ENCODE measurements at places on chromosomes 12 and 14. TPM values are rescaled to one million over a fixed set of nuclear protein-coding genes. Genes with fewer than 3 reads are reported as not detected.

The HOTAIR gene
- total RNA-seq, result not detected

- no peak for DNase-seq
These were observed 72.8 kb downstream of the C12orf42 start for GRCh38 chr12:103422746-103423515.

DNA sequence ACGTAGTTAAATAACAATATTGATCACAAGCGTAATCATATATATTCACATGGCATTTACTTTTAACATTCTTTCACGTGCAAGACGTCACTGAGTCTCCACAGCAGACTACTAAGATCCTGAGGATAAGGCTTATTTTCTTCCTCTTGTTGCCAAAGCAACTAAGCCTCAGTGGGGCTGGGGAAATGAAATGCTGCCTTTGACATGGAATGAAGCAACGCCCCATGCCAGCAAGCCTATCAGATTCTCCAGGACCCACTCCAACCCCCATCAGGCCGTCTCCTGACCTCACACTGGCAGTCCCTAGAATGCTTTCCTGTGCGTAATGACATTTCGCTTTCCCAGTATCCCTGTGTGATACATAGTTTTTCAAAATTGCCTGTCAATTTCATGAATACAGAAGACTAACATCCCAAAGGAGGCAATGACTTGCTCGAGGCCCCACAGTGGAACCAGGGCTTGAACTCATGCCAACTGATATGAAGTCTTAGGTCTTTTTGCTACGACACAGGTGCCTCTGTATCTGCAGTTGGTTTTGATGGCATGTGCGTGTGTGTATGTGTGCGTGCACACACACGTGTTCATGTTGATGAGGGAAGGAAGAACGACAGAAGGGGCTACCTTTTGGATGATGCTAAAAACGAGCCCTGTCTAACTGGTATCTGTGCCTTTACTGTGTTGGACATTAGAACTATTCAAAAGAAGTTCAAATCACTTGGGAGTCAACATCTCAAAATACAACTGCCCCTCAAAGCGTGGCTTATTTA is 239.1 kb downstream of the VRK1 start:
- no peak for DNase-seq

DNA sequence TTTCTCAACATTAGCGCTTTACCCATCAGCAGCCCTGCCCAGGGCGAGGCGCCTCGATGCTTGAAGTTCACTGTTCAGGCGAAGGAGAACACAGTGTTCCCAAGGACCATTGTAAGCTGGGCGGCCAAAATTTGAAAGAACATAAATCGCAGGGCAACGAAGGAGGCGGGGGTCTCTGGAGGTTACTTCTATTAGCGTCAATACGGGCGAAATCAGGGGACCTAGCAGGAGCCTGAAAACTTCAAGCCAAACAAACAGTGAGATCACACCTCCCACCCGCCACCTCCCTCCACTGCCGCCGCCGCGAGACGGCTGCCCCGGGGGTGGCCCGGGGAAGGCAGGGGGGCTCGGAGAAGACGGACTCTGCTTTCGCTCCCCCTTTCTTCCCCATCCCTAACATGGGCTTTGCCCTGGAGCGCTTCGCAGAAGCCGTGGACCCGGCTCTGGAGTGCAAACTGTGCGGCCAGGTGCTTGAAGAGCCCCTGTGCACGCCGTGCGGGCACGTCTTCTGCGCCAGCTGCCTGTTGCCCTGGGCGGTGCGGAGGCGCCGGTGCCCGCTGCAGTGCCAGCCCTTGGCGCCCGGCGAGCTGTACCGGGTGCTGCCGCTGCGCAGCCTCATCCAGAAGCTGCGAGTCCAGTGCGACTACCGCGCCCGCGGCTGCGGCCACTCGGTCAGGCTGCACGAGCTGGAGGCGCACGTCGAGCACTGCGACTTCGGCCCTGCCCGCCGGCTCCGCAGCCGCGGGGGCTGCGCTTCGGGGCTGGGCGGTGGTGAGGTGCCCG is at the start of gene PDZRN4:
TSS of gene PDZRN4 (plus strand) at position 263 of the 783 bp plus-strand sequence.
- DNase-seq, result no peak

DNA sequence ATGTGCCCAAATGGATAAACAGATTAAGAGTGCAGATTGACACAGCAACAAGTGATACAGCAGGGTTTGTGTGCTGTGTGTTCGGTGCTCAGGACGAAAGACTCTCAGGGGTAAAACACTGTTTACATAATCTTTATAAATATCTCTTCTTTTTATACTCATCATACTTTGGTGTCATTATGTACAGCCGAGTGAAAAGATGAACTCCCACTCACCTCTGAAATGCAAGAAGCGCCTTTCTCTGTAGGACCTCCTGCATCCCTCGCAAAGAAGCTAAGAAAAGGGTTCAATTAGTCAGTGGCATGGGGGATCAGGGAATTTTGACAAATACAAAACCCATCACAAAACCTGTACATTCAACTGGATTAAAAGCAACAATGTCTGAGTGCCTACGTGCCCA is 163.6 kb downstream of the TTC7B start:
- no peak for DNase-seq

- DNase-seq, result no peak
These were observed 14.1 kb downstream of the GPX2 start for GRCh38 chr14:64928239-64929013.

DNA sequence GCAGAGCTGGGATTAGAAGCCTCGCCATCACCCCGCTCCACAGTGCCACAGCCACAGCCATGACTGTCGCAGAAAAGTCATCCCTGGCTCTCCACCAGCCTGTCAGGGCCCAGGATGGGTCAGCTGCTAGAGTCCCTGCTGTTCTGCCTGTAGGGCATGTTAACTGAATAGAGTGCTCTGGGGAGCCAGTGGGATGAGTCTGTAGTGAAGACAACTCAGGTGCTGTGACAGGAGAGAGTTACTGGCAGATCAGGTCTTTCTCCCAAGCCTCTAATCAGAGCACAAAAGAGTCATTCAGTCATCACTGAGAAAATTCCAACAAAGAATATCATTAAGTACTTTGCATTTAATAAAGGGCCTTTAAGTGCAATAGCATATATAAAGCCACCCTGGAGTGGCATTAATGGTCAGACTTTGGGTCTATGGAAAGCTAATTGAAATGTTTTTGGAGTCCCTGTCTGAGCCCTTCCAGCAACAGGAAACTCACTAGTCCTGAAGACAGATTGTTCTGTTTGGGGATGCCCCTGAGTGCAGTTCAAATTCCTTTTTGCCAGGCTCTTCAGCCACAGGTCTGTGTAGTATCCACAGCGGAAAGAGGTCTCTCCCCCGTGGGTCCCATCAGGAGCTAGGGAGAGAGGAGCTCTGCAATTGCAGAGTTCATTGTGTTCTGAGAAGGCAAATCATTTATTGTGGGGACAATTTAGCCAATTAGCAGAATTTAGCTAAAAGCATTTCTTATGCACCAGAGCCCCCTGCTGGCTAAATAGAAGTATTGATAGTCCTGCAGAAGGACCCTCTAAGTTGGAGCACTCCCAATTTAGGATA is 45.2 kb upstream of the C14orf132 start:
- no peak for DNase-seq

DNA sequence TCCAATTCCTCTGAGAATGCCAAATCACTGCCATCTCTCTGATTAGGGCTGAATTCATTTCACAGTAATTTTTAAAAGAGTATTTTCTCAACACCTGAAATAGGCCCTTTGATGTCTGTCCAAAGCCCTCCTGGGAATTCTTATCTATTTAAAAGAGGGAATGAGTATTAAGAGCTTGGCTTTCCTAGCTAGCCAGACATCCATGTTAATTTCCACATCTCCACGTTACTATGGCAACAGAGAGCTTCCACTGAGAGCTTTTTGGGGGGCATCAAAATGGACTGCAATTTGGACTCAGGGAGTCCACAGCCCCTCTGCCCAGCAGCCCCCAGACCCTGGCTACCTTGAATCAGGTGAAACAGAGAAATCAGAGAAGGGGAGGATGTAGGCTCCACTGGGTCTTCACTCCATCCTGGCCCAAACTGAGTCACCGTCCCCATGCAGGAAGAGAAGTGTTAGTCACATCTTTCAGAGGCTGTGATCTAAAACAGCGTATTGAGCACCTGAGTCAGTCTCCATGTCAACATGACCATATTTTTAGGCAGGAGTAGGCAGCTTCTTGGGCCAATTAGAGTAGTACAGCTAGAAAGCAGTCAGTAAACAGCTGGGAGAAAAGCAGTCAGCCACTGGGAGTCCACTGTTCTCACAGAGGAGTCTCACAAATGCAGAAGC is 7.0 kb upstream of the FICD start:
- no peak for DNase-seq

- DNase-seq, result no peak
These were observed 444.8 kb downstream of the ATP23 start for GRCh38 chr12:58386136-58386535.

Data from upper lobe of left lung (tissue), 6 donors.